ENCODE measurements at places on chromosomes 4 and X. TPM values are rescaled to one million over a fixed set of nuclear protein-coding genes. Genes with fewer than 3 reads are reported as not detected.

DNA sequence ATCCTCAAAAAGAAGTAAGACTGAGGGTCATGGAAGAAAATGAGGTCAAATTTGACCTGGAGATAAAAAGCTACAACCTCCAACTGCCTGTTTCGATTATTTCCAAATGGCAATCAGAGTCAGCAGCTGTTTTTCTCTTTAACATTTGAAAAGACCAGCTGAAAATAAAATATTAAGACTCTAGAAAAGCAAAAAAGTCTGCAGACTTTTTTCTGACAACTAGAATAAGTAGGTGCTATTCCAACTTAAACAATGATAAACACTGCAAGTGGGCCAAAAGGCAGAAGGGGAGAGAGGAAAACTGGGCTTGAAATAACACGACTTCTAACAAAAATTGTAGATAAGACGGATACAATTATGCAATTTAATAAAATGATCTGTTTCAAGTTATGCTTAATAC lies 110.4 kb downstream of the LRBA start:
- DNase-seq = no peak

GRCh38 chrX:130167040-130167439 lies 1.4 kb upstream of the AIFM1 start:
- no peak for DNase-seq

DNA sequence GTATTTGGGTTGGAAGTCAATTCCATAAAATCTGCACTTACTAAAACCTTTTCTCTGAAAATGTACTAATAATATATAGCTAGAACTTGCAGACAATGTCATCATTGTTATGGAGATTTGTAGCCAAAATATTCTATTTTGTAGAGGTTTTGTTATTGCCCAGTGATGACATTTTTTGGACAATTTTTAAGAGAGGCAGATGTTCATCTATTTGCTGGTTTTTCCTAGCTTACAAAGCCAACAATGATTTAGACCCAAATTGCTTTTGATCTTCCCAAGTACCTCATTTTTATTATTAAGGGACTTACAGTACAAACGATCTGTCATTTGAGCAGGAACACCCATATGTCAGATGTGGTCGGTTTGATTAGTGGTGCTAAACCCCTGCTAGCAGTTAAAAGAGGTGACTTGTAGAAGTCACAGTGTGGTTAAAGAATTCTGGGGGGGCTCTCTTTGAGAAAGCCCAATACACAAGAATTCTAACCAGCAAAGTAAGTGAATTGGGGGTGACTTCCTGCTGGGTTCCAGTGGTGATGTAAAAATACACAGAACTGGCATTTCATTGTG lies 136.2 kb downstream of the KIT start:
- DNase-seq = no peak

DNA sequence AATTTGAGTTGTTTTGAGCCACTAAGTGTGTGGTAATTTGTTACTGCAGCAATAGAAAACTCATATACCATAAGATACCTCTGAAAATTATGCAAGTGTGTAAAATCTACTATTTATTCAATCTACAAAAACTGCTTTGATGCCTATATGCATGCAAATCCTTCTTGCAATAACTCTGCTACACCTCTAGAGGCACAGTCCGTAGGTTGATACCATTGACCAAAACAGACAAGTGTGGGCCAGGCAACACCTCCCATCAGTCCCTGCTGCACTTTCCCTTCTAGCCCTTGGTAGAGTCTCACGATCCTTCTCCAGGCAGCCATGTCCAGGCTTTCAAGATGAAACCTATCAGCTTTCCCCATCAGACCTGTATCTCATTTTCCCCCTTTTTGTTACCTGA lies 48.8 kb upstream of the FAM9A start:
- no peak for DNase-seq

GRCh38 chrX:2679534-2680485 lies 11.3 kb upstream of the CD99 start:
- DNase-seq = no peak

- no peak for DNase-seq
Observed at GRCh38 chr4:9983211-9983610, 38.1 kb downstream of the SLC2A9 start.

DNA sequence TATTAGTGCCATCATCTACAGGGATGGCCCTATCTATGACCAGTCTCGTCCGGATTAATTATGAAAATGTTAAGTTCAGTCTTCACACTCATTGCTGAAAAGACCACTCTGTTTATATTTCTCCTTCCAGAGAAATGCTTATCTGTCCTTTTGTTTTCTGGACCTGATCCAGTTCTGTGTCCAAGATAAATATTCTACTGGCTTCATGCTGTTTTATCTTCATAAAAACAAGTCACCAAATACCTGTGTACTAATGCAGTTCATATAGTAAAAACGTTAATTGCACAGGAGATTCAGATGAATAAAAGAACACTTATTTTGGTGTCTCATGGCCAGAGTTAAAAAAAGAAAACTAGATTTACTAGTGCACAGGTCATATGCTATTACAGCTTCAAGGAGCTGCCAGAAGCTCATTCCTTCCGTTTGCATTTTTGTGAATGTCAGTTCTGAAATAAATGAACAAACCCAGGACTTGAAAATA lies 17.3 kb downstream of the FNIP2 start:
- DNase-seq = no peak

DNA sequence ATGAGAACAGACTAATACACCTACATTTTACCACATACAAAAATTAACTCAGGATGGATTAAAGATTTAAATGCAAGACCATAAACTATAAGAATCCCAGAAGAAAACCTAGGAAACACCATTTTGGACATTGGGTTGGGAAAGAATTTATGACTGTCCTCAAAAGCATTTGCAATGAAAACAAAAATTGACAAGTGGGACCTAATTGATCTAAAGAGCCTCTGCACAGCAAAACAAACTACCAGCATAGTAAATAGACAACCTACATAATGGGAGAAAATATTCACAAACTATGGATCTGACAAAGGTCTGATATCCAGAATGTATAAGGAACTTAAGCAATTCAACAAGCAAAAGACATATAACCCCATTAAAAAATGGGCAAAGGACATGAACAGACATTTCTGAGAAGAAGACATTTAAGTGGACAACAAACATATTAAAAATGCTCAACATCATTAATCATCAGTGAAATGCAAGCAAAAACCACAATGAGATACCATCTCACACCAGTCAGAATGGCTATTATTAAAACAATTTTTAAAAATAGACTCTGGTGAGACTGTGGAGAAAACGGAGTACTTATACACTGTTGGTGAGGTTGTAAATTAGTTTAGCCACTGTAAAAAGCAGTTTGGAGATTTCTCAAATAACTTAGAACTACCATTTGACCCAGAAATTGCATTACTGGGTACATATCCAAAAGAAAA lies 221.7 kb upstream of the DIPK2B start:
- no peak for DNase-seq

GRCh38 chrX:28628120-28628519 lies 40.9 kb downstream of the IL1RAPL1 start:
- no peak for DNase-seq

DNA sequence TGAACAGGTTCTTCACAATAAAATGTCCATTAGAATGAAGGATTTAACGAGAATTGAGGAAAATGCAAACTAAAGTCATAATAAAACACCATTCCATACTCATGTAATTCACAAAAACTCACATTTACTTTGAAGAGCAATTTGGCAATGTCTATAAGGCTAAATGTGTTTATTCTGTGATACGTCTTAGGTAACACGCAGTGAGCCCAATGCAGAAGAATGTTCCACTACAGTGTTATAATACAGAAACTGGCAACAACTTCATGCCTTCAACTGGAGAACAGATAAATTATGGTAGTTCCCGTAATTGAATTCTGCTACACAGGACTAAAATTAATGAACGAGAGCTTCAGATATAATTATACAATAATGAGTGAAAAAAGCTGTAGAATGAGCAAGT lies 17.4 kb downstream of the ADH5 start:
- DNase-seq = no peak

DNA sequence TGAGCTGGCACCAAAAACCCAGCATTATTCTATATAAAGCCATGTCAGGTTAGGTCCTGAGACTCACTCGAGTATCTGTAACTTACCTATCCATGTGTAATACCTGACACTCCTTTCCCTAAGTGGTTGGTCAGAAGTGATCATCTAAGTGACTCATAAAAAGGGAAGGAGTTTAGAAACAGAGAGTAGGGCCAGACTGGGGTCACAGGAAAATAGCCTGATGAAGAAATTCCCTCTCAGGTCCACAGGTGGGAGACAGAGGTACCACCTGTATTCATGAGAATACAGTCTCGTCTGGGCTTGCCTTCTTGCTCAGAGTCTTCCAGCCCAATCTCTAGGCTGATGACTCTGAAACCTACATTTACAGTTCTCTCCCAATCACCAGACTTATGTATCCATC lies 161.8 kb upstream of the MAP3K15 start:
- no peak for DNase-seq

DNA sequence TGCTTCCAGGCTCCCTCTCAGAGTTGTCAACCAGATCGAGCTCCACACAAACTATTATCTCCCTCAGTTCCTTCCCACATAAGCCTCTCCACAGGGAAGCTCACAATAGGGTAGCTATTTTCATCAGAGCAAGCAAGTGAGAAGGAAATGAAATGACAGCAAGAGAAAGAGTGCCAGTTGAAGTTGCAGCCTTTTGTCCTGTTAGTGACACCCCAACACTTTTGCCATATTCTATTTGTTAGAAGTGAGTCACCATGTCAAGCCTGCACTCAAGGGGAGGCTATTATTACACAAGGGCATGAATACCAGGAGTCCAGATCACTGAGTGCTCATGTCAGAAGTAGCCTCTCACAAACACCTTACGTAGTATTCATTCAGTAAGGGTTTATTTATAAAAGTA lies 266.3 kb upstream of the NOCT start:
- no peak for DNase-seq

DNA sequence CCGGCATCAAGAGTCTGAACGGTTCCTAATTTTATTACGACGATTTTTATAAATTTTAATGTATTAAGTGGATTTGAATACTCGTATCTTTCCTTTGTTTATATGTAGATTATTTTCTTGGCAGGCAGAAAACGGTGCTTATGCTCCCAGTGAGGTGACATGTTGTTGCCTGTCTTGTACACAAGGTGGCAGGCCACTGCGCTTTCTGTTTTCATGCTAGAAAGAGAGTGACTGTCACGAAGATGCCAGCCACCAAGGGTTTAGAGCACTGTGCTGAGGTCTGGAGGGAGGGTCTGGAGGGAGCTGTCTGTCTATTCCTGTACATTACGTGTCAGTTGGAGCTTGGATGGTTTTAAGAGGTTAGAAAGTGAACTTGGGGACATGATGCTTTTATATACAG lies 87.7 kb downstream of the SHROOM2 start:
- DNase-seq = peak; percentile 23

DNA sequence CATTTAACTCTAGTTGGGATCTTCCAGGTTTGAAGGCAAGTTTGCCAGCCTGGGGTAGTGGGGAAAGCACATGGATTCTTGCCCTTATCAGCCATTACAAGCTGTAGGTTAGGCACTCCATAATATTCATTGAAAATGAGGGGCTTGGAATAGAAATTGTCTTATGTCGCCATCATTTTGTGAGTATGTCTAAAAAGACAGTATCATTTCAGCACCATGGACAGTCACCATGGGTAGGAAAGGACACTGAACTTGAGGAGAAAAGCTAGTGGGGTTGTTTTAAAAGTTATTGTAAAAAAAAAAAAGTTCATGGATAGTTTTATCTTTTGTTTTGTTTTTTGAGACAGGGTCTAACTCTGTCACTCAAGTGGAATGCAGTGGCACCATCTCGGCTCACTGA lies 356.1 kb downstream of the HNRNPD start:
- DNase-seq = no peak

DNA sequence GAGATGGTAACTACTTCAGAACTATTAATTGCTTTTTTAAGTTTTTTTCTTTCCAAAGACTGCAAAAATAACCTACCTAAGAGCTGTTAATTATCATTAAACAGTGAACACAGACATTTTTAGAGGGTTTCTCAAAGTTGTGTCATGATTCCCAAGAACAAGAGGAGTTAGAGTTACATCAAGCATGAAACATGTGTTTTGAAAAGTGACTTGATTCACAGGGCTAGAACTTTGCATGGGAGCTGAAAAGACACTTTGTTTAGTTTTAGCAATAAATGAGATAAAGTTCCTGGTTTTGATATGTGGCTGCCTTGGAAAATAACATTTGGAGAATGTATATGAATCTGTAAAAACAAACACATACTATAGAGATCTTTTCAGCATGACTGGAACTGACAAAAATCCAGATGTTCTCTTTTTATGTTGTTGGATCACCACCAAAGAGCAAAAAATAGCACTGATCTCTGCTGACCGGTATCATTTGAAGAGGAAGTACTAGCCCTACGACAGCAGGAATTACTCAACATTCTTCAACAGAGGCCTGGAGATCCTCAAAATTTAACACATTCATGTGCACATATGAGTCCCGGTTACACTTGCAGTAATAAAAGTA lies 173.0 kb upstream of the PCDH18 start:
- DNase-seq = peak; percentile 26

DNA sequence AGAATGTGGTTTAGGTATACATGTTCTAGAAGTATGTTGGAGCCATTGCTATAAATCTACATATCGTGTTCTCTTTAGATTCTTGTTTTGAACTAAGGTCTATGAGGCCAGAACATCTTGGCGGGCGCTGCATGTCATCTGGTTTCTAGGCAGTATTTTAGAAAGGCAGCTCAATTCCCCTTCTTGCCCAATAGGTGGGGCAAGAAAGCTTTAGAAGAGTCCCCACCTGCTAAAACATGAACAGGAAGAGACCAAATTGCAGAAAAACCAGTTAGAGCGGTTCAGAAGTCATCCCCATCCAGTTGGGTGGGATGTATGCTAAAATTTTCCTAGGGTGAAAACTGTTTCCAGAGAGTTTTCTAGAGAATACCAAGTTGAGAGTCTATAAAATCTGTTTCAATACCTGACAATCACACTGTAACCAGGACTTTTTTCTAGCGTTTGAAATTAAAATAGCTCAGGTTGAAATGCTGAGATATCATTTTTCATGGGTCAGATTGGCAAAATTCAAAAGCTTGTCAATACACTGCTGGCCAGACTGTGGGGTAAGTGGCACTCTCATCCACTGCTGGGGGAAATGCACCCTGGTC lies 17.5 kb upstream of the SH3KBP1 start:
- no peak for DNase-seq

- no peak for DNase-seq
Observed at GRCh38 chr4:130249002-130249401, 1153.0 kb downstream of the C4orf33 start.

DNA sequence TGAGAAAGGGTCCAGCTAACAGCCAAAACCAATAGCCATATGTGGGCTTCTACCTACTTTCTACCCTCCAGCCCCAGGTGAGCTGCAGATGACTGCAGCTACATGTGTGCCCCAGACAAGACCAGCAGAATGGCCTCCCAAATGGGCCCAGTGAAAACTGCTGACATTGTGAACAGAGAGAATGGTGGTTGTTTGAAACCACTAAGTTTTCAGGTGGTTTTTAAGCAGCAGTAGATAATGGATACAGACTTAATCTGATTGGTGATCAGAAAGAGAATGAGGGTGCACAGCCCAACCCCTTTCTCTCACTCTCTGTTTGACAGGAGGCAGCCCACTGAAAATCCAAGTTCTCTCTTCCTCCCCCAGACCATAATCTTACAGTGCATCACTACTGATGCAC lies 42.5 kb upstream of the BBS12 start:
- no peak for DNase-seq

The DGKK gene
- not detected for total RNA-seq

The STAP1 gene
- total RNA-seq = 0.75 TPM

The OTUD6A gene
- not detected for total RNA-seq

The IL13RA1 gene
- total RNA-seq = 42.2 TPM

The DLG3 gene
- 59.9 TPM for total RNA-seq

The GC gene
- total RNA-seq = 2,230 TPM

The XAGE1A gene
- not detected for total RNA-seq

The UTP14A gene
- 15.0 TPM for total RNA-seq
